Sigmoid colon (tissue), 7 donors: ENCODE measurements at places on chromosomes 11 and 22. TPM values are rescaled to one million over a fixed set of nuclear protein-coding genes. Genes with fewer than 3 reads are reported as not detected.

The CBY1 gene
- 34.7 TPM for polyA plus RNA-seq

The SAMM50 gene
- 46.5 TPM for polyA plus RNA-seq

- no peak for DNase-seq
- H3K27me3 ChIP-seq = no peaks in the 10 kb centered on the region
Measured at GRCh38 chr22:23775779-23776375, 3.2 kb downstream of the MMP11 start.

DNA sequence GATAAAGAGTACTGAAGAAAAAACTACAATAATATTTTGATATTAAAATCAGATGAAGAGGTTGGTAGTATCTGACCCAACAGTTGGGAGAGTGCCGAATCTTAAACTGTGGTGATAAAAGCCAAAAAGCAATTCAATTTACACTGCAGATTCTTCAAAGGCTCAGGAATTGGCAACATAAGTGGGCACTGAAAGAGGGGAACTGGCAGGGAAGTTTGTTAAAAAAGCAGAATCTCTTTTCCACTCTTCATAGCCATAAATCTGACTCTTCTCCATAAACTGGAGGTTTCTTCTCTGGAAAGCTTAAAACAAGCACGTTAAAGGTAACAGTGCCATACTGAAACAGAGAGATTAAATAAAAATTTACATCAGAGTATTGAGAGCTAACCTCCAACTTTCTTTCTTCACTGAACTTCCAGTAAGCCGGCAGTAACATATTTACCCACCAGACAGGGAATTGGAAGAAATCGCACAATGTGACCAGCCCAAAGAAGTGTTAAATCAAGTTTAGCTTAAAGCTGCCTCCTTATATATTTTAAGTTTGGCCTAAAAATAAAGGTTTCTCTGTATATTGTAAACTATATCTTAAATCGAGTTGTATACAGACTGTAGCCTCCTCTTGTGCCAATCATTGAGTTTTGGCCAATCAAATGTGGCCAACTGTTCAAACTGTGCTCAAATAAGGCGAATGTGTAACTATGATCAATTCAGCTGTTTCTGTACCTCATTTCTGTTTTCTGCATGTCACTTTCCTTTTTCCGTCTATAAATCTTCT, 358.3 kb downstream of the NXPE2 start:
- H3K4me1 ChIP-seq = no peaks in the 10 kb centered on the region
- no peaks in the 10 kb centered on the region for H3K36me3 ChIP-seq
- H3K27me3 ChIP-seq = no peaks in the 10 kb centered on the region

The OR8G5 gene
- polyA plus RNA-seq = not detected

The TMEM86A gene
- 1.7 TPM for polyA plus RNA-seq

The MPPED2 gene
- not detected for polyA plus RNA-seq

DNA sequence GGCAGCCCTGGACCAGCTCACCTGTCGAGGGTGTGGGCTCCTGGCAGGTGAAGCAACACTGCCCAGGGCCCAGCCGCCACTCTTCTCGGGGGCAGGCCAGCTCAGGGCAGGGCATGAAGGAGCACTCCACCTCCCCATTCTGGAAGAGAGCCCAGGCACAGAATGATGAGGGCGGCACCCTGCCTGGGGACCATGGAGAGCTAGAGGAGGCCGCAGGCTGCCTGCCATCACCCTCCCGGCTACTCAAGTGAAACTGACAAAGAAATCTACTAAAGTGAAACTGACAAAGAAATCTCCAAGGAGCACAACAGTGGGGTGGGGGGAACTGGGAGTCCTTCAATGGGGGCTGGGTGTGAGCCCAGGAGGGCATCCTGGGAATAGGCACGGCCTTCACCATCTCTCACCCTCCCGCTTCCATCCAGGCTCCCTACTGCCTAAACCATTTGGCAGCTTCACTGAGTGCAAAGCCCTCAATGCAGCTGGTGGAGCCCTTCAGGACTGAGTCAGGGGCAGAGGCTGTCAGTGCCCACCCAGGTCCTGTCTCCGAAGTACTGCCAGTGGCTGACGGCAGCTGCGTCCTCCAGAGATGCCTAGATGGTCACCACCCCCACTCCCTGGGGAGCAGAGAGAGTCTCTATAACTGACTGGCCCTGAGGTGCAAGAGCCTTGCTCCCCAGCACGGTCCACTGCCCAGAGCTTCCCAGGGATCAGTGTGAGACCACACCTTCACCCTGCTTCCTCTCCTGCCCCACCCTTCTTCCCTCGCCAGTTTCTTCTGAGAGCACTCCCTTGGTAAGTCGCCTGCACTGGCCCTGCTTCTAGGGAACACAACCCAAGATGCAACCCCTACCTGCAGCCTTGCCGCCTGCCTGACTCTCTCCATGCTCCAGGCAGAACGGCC, 21.7 kb downstream of the VWCE start:
- H3K27me3 ChIP-seq = no peaks in the 10 kb centered on the region
- H3K4me1 ChIP-seq = no peaks in the 10 kb centered on the region
- no peak overlapping the region for H3K4me3 ChIP-seq
- DNase-seq = no peak

- H3K36me3 ChIP-seq = peaks cover 77% of the 10 kb centered on the region
- no peaks in the 10 kb centered on the region for H3K4me1 ChIP-seq
- no peak for DNase-seq
Measured at GRCh38 chr22:20741634-20742581, 32.0 kb upstream of the SERPIND1 start.

The P2RY2 gene
- 6.2 TPM for polyA plus RNA-seq

The XKR3 gene
- not detected for polyA plus RNA-seq

The DERL3 gene
- polyA plus RNA-seq = 1.8 TPM

DNA sequence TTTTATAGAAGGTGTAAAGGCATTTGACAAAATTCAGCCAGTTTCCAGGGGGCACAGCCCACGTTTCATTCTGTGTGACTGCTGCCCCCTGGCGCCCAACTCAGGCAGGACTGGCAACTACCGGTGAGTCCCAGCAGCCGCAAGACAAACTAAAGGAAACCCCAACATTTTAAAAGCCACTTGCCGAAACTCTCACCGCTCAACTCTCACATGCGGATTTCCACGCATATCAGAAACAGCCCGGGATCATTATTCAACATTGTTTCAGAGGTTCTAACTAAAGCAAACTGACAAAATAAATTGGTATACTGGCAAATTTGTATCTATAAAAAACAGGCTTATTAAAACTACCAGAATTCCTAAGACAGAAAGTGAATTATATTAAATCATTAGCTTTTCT, 48.2 kb downstream of the MORC2 start:
- no peak overlapping the region for H3K27ac ChIP-seq
- peaks cover 12% of the 10 kb centered on the region for H3K4me1 ChIP-seq
- no peak overlapping the region for H3K4me3 ChIP-seq
- no peaks in the 10 kb centered on the region for H3K36me3 ChIP-seq

DNA sequence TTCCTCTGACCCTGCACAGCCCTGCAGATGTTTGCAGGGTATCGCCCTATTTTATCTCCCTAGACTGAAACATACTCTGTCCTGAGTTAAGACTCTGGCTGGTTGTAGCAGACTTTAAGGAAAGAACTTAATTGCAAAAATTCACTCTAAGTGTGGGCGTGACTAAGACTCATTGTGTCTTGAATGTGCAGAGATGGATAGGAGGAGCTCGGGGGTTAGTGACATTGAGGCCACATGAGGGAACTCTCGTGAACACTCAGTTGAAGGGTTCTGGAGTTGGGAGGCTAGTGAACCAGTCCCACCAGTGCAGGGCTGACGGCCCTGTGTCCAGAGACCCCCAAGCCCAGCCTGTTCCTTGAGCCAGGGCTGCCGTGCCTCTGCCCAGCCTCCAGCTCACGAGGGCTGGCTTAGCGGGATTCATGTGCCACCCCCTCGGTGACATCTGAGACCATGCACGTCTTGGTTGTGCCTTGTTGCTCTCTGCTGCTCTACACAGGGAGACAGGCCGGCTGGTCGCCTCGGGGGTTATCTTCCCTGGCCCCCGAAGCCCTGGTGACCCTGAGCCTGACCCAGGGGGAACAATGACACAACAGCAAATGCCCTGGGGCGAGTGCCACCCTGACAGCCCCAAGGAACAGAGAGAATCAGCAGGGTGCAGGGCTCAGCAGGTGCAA, 11.4 kb upstream of the TBX1 start:
- H3K4me1 ChIP-seq = no peaks in the 10 kb centered on the region
- no peaks in the 10 kb centered on the region for H3K36me3 ChIP-seq
- H3K27ac ChIP-seq = no peak overlapping the region
- H3K27me3 ChIP-seq = peaks cover 10% of the 10 kb centered on the region

The TBX1 gene
- not detected for polyA plus RNA-seq

DNA sequence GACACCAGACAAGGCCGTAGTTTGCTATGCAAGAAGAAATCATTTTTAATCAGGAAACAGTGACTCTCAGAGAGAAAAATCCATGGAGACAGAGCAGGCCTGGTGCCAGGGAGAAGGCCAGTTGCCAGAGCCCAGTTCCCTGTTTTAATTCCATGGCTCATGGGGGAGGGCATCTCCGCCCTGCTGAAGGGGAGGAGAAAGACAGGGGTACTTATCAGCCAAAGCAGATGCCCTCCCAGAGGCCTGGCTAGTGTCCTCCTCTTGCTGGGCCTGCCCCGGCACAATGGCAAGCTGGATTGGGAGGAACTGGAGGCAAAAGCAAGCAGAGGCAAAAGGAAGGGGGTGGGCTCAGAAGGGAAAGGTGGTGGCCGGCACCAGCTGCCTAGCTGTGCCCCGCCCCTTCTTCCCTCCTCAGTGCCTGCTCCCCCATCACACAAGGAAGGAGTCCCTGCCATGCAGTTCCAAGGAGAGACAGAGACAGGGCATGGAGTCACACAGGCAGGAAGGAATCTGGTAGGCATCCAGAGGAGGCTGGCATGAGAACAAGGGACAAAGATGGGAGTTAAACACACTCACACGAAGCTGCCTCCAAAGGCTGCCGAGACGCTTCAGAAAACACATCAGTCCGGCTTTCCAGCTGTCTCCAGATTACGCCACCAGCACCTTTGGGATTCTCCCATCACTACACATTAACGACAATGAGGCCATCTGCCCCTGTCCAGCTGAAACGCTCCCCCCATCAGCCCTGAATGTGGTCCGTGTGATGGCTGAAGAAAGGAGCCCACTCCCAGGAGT, 591.8 kb downstream of the BUD13 start:
- H3K36me3 ChIP-seq = no peaks in the 10 kb centered on the region
- H3K4me1 ChIP-seq = peaks cover 17% of the 10 kb centered on the region
- no peak overlapping the region for H3K4me3 ChIP-seq

The MS4A15 gene
- polyA plus RNA-seq = not detected

GRCh38 chr11:34915136-34916014, 804 bp downstream of the APIP start:
- no peak for DNase-seq
- H3K36me3 ChIP-seq = no peaks in the 10 kb centered on the region
- H3K27me3 ChIP-seq = no peaks in the 10 kb centered on the region
- peaks cover 35% of the 10 kb centered on the region for H3K4me1 ChIP-seq

DNA sequence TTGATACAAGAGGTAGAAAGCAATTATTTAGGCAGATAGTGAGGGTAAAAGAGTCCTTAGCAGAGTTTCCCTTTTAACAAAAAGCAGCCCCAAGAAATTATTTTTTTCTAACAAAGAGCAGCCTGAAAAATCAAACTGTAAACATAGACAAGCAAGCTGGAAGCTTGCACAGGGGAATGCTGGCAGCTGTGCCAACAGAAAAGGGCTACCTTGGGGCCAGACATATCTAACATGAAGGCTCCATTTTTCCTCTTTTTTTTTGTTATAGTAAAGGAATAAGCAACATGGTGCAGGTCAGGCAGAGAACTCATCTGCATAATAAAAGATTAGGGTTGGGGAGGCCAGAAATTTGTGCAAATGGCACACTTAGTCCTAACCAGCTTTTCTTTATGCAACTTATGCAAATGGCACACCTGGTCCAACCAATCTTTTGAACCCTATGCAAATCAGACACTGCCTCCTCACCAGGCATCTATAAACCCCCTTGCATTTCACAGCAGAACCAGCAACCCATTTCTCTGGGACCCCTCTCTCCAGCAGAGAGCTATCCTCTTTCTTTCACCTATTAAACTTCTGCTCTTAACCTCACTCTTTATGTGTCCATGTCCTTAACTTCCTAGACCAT, 41.8 kb downstream of the PDGFD start:
- no peak for DNase-seq

The GGTLC3 gene
- not detected for polyA plus RNA-seq

DNA sequence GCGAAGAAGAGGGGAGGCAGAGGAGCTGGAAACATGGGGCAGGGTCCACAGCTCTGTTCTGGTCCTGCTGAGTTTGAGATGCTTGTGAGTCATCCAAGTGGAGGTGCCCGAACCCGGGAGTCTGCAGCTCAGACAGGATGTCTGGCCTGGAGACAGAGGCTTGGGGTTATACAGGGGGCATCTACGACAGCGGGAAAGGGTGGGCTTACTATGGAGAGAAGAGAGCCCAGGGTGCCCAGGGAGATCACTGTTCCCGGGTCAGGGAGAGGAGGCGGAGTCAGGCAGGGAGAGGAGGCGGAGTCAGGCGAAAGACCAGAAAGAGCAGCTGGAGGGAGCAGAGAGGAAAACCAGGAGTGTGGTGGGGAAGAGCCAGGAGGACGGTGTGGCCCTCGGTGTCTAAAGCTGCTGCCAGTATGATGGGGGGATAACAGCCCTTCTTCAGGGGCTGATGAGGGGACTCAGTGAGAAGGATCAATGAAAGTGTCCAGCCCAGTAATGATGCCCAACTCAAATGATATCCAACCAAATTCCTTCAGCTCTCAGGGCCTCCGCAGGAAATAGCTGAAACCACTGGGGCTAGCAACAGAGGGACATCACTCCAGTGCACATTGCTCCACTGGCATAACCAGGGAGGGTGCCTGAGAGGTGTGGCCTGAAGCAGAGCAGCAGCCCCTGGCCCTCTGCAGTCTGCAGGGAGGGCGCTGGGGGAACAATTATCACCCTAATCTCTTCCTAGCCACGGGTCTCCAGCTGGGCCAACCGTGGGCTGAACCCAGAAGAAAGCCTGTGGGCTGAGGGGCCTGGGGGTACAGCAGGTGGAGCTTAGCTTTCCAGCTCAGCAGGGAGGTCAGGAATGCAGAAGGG, 2.6 kb upstream of the LTBP3 start:
- H3K36me3 ChIP-seq = no peaks in the 10 kb centered on the region
- H3K4me1 ChIP-seq = peaks cover 47% of the 10 kb centered on the region
- H3K4me3 ChIP-seq = no peak overlapping the region
- no peaks in the 10 kb centered on the region for H3K27me3 ChIP-seq
- peak overlapping the region; percentile 99 for H3K27ac ChIP-seq
- peak; percentile 89 for DNase-seq

DNA sequence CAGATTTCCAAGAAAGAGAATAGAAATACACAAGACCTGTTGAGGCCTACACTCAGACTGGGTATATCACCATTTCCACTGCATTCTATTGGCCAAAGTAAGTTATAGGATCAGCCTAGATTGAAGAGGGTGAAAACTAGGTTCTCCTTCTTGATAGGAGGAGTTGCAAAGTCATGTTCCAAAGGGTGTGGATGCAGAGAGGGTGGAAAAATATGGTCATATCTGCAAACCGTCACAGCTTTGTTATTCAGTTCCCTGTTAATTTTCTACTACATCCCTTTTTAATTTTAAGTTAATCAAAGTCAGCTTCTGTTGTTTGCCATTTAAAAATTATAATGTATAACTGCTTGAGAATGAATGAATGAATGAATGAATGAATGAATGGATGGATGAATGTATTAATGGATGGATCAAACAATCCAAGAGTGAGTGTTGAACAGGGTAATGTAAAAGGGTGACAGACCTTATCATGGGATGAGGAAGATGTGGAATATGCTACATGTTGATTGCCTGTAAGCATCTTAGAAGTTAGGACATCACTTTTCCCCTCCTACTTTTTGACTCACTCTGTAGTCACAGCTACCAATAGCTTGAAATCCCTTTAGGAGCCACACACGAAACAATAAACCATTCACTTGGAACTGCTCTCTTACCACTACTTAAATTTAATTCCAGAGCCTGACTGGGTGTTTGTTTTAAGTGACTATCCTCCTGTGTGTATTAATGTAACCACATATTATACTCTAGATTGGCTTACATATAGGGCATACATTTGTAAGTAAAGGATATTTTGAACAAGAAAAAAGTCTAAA, 121.5 kb downstream of the CCDC34 start:
- no peak overlapping the region for H3K27ac ChIP-seq
- no peak overlapping the region for H3K4me3 ChIP-seq
- H3K36me3 ChIP-seq = no peaks in the 10 kb centered on the region
- peaks cover 27% of the 10 kb centered on the region for H3K4me1 ChIP-seq
- no peak for DNase-seq

The MAP6 gene
- 2.0 TPM for polyA plus RNA-seq
